Anterior cingulate cortex (tissue), 58 donors: ENCODE measurements at places on chromosomes 12 and 14.

DNA sequence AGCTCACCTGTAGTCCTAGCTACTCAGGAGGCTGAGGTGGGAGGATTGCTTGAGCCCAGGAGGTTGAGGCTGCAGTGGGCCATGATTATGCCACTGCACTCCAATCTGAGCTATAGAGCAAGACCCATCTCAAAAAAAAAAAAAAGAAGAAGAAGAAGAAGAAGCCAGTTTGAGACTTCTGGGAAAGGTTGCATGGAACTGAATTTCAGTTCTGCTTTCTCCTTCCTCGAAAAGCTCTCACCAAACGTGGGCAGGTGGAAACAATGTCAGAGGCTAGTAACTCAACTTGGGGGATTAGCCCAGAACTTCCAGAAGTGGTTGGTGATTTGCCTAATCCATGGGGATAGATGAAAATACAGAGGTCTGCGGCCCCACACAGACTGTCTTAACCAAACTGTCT is 18.7 kb downstream of the FLVCR2 start:
- no peak for DNase-seq

GRCh38 chr14:59303216-59303615 is 114.7 kb downstream of the DAAM1 start:
- DNase-seq = no peak

DNA sequence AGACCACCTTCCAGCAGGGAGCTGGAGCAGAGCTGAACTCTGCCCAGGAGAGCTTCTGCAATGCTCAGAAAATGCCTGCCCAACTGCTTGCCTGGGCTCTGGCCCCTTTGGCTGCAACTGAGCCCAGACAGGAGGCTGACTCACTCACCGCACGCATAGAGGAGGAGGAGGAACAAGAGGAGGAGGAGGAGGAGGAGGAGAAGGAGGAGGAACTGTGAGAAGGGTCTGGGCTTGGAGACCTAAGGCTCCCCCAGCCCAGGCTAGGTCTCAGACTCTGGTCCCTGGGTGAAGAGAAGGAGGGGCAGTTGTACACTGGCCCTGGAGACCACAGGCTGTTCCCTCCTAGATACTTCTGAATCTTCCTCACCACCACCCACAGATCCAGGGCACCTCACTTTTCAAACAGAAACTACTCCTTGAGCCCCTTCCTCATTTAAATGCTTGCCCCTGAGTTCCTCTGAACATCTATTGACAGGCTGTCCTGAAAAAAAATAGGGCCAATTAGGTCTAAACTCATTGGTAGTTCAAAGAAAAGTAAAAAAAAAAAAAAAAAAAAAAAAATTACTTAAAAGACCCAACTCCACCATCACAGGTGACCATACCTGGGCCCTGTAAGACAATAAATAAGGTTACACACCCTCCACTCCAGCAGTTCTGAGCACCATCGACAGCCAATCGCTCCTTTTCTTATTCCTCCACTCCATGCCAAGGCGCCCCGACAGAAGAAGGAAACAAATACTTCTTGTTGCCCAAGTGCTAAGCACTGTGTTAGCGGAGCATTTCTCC is 674 bp downstream of the VDR start:
- no peak for DNase-seq

- DNase-seq = no peak
These were observed 272.8 kb downstream of the LRIG3 start for GRCh38 chr12:58647495-58647894.

GRCh38 chr12:39990122-39991101 is 115.5 kb downstream of the SLC2A13 start:
- DNase-seq = no peak

DNA sequence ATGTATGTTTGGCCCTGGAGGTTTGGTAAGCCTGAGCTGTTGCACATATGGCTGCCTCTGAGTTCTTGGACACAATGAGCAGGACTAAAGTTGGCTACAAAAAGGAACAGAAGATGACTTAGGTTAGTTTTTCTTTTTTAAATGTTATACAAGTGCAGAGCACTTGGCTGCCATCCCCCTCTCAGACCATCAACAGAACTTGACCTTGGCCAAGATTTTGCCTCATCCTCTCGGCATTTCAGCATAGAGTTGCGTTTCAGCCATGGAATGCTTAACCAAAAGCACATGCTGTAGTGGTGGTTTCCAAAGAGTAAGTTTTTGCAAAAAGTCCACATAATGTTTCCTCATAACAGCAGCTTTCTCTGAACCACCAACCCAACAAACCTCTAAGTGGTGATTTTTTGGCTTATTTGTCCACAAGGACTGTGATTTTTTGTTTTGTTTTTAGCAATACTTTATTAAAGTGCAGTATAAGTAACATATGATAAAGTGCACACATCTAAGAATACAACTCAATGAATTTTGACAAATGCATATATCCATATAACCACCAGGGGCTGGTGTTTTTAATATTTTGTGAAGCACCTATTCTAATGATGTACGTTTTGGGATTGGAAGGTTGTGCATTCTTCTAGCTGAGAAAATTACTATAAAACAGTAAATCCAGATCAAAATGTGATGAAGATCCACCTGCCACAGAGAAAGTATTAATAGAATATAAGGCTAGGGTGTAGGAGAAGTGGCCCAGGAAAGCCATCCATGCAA is 12.1 kb upstream of the GALNT16 start:
- no peak for DNase-seq

DNA sequence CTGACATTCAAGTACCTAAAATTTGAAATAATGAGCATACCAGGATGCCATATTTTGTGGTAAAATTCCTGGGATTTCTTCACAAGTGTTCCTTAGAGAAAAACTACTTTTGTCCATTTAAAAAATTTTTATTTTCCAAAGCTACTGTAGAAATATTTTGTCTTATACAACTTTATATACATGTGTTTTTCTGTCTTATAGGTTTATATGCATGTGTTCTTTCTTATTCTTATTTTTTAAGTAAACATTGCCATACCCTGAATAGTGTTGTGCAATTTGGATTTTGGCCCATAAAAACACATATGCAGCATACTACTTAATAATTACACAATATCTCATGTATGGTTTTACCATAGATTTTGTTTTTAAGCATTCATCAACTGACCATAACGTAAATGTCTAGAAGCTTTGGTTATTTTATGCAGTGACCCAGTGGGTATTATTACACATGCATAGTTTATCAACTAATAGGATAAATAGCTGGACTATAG is 1107.4 kb upstream of the SEL1L start:
- no peak for DNase-seq

GRCh38 chr14:92866901-92867865 is 55.8 kb upstream of the CHGA start:
- no peak for DNase-seq
